ENCODE measurements at places on chromosomes 2 and 18.

DNA sequence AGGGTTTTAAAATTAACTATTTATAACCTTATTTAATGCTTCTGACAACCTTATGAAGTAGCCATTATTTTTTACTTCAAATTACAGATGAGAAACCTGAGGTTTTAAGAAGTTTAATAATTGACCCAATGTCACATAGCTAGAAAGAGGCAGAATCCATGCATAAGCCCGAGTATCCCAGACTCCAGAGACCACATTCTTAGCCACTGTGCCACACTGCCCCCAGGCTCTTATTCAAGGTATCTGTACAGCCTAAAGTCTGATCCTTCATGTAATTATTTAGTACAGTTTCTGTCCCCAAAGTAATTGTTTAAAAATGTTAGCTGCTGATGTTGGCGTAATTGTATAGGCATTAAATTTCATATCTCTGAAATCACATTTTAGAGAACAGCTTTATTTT, 124.7 kb upstream of the LRRTM1 start:
- DNase-seq, result no peak

DNA sequence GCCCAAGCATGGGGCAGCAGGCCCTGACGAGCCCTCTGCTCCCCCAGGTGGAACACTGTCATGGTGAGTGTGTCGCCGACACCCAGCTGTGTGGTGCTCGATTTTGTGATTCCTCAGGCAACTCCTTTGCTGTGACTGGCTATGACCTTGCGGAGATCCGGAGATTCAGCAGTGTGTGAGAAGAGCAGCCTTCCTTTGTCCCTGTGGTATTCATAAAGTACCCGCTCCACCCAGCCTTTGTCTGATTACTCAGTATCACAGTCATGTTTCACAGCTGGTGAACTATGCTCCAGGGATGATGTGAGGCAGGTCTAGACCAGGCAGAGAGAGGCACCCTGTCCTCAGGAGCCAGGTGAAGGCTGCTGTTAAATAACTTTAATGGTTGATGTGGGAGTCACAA, 4.0 kb downstream of the WDR54 start:
- DNase-seq, result no peak

DNA sequence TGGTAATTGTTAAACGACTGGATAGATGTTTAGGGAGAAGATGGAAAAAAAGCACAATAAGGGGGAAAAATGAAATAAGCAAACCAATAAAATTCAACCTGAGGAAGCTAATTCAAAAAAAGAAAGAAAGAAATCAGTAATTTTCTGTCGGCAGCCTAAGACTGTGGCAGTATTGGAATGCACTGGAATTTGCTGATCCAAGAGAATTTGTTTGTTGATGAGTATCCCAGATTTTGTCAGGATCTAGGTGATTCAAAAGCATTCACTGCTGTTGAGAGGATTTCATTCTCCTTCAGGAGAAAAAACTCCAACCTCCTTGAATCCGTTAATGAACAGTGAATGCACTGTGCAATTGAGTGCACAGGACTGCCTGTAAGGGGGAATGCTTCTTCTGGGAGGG, 546.7 kb downstream of the CNTNAP5 start:
- no peak for DNase-seq

DNA sequence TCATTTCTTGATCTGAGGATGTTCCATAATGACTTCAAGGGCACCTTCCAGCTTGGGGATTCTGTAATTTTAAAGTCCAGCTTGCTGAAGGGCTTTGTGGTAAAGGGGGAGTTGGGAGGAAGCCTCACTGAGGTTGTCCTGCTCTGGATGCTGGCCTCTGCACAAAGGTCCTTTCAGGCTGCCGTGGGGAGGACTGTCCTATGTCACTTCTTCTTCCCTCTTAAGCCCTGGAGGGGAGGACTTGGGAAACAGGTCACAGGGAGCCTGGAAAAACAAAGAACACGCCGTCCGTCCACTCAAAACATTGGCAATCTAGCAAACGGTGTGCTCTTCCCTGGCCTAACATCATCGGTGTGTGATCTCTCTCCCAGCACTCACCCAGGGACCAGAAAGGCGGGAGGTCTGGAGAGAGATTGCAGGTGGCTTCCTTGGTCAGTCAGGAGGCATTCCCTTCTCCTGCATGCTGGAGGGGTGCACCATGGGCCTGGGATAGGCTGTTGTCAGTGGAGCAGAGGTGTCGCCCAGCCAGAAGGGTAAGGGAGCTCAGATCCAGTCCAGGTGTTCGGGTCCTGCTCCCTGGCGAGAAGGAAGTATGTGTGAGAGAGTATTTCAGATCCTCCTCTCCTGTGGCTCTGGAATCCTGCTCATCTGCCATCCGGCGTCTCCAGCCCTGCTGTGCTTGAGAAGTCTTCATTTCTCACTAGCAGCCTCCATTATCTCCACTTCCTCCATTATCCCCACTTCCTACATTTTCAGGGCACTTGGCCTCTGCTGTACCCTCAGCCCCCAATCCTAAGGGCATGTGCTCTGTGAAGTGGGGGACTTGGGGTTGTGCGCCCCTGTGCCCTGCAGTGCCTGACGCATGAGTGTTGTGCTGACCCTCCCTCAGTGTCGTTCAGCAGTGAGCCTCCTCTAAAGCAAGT, 20.1 kb downstream of the ASAP2 start:
- DNase-seq, result no peak

DNA sequence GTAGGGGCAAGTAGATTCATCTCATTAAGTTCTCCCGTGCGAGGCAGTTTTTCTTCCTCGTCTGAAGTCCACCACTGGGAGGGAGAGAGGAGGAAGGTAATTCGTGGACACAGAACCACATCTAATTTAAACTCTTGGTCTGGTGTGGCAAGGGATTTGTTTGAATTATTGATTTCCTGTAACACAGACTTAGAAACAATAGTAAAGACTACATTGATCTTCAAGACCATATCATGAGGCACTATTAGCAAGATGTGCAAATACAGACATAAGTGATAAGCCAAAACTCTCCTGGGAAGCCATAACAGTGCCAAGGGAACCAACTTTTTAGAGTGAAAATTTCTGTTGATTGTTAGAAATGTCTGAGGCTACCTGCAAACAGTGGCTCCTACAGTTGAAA, 158.6 kb downstream of the ALPK2 start:
- DNase-seq, result no peak

DNA sequence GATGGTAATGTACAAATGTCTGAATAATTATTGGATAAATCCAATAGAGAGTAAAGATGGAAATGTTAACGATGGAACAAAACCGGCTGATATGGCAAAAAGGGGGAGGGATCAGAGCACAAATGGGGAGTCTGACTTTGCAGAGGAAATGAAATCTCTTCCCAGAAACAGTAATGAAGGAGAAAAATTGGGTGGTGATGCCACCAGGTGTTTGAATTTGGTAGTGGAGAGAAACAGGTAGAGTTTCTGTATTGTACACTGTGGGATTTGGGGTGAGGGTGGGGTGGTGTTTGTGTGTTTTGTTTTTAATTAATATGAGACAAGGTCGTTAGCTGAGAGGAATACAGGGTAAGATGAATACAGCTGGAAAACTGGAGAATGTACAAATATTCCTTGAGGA, 20.4 kb upstream of the XDH start:
- DNase-seq, result peak; percentile 52

DNA sequence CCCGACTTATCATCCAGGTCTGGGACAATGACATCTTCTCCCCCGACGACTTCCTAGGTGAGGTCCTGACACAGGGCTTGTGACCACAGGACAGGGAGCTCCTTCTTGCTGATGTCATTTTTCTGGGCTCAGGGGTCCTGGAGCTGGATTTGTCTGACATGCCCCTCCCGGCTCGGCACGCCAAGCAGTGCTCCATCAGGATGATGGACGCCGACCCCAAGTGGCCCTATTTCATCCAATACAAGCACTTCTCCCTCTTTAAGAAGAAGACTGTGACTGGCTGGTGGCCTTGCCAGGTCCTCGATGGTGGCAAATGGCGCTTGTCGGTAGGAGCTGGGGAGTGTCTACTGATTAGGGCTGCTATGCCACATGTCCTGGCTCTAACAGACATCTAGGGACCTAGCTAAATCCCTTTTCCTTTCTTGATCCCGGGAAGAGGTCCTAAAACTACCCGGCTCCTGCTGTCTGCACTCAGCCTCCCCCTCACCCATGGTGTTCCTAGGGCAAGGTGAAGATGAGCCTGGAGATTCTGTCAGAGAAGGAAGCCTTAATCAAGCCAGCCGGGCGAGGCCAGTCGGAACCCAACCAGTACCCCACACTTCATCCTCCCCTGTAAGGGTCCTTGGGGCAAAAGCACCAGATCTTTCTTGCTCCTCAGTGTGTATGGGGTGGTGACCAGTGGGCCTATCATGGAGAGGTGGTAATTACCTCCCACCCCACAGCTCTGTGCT, 36.7 kb downstream of the LMAN2L start:
- DNase-seq, result no peak

- peak; percentile 29 for DNase-seq
Measured at GRCh38 chr2:241391892-241392665, 36.0 kb downstream of the FARP2 start.

DNA sequence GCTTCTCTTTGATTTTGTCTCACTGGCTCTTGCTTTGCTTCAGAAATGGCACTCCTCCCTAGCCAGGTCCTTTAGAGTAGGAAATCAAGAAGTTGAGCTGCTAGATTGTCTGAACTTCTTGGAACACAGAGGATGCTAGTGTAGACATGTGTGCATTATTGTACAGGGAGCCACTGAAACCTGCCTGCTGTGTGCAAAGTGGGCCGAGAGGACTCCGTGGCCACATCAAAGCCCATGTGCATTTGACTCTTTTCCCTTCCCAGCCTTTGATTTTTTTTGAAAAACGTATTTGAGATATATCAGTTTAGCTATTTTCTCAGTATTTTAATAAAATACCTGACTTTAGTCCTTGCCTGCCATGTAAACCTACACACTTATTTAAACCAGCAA, 83.1 kb downstream of the TMEM247 start:
- DNase-seq, result no peak

DNA sequence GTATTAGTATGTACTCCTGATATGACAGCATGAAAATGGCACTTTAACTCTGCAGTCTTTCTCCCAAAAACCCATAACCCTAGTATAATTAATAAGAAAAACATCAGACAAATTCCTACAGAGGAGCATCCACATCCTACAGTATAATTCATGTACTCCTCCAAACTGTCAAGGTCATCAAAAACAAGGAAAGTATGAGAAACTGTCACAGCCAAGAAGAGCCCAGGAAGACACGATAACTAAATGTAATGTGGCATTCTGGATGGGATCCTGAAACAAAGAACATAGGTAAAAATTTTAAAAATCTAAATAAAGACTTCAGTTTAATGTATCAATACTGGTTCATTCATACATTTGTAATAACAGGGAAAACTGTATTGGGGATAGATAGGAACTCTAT, 88.2 kb downstream of the SLC66A3 start:
- DNase-seq, result no peak

GRCh38 chr2:78910376-78910775, 115.1 kb upstream of the REG3G start:
- no peak for DNase-seq

DNA sequence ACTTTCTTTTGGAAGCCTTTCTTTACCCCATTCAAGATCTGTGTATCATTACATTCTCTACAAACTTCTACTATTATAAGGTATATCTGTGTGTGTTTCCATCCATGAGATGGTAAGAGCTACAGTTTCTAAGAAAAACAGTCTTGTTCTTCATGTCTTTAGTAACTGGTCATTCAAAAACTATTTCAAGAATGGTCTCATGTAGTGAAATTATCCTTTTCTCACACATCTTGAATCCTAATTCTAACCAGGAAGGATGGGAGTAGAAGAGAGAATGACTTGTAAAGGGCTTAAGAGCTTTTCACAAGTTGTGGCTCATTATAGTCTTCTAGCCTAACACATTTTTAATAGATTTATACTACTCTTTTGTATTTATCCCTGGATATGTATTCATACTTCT, 47.3 kb downstream of the ROCK1 start:
- DNase-seq, result no peak

DNA sequence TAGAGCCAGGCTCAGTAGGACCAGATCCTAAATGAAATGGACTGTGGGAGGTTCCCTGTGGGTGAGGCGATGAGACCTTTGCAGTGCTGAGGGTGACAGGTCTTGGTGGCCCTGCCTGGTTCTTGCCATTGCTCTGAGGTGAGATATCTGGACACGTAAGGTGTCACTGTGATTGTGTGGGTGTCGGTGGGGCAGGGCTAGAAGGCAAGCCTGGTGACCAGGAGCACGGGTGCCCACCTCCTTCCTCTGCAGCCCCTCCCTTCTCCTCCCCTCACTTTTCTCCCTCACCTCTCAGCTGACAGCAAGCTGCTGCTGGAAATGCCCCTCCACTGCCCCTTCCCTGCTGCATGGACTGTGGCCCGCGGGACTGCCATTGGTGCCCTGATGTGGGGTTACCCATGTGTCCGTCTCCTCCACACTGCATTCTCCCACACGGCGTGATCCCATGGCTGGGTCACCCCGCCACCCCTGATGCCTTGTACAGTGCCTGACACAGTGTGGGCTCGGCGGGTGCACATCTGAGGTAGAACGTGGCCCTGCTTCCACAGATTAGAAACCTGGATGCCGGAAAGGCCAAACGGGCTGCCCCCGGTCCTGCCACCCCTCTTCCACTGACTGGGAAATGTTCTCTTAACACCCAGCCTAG, 55.6 kb upstream of the FOSL2 start:
- no peak for DNase-seq

GRCh38 chr2:129748653-129749052, 230.8 kb upstream of the RAB6C start:
- DNase-seq, result peak; percentile 4

DNA sequence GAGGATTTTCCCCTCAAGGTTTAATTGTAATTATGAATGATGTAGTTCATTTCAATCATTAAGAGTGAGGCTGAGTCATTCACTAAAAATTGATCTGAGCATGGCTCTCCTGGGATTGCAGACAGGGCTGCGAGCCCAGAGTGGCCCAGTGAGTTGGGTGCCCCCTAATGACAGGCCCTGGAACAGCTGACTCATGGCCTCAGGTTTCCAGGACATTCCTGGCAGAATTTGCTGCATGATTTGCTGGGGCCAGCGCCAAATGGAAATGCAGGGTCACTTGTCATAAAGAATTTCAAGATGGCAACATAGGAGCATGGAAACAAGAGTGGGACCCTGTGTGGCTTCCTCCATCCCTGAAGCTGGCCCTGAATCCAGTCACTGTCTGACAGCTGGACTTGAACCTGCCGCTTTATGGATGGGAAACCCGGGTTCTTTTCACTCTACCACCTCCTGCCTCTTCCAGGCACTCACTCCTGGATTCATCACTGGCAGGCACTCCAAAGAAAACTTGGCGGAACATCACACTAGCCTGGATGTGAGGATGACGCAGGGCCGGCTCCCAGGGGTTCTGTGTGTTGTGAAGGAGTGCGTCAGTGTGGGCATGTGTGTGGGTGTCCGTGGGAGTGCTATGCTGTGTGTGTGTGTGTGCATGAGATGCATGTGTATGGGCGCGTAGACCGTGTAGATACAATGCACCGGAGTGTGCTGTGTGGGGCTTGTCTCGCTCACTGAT, 15.2 kb downstream of the OTOF start:
- peak; percentile 51 for DNase-seq
